ENCODE measurements at places on chromosomes 11 and 22. TPM values are rescaled to one million over a fixed set of nuclear protein-coding genes. Genes with fewer than 3 reads are reported as not detected.

Gene MCAT
- 11.1 TPM for total RNA-seq

Gene APOA1
- 6.8 TPM for total RNA-seq

Gene ZNF280B
- 0.13 TPM for total RNA-seq

Gene EFCAB6
- 1.6 TPM for total RNA-seq

Gene ADAMTS15
- total RNA-seq = 94.9 TPM

Gene OR5D18
- not detected for total RNA-seq

Gene UBQLN3
- 0.10 TPM for total RNA-seq

Gene SULT4A1
- total RNA-seq = 0.20 TPM

Gene OR2D2
- total RNA-seq = 0.13 TPM

Gene TSKU
- 23.1 TPM for total RNA-seq

Gene HNRNPUL2
- total RNA-seq = 15.4 TPM

Gene APOA5
- not detected for total RNA-seq

Gene CATSPER1
- not detected for total RNA-seq

Gene MMP12
- total RNA-seq = 0.17 TPM

Gene MS4A6A
- not detected for total RNA-seq
